ENCODE measurements at places on chromosomes 13 and 19.

GRCh38 chr19:13478576-13478975, 27.7 kb downstream of the CACNA1A start:
- DNase-seq = no peak

DNA sequence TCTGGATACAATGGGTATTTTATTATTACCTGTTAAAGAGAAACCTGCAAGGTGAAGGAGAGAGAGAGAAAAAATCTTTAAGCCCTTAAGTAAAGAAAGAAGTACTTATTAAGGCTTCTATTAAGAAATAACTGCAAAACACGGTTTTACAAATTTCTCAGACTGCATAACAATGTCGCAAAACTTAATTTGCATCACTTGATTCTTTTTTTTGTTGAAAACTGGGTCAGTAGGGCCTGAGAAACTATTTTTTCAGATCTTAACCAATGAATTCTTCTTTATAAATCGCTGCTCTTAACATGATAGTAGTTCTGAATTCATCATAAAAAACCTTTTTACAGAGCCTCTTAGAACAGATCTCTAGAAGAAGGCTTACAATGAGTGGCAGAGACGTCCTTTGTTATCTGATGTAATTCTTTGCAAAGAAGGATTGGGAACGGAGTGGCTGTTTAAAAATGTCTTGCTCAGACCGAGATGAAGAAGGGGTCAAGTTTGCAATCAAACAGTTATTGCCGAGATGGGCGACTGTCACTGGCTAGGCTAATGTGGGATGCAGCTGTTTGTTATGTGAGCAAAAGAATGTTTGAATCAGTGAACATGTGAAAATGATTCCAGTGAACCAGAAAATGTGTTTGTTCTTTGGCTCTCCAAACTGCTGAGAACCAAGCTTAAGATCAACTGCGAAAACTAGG, 76.3 kb downstream of the ZNF536 start:
- DNase-seq = no peak

GRCh38 chr19:1076951-1077350, 10.0 kb downstream of the ARHGAP45 start:
- peak; percentile 89 for DNase-seq

GRCh38 chr19:49665351-49666119, at the start of the genes BCL2L12 and IRF3:
Gene BCL2L12 (plus strand): TSS chr19:49665933. CDS start chr19:49666693, 760 bp downstream.
Gene IRF3 (minus strand): TSS chr19:49665857. CDS start chr19:49664838, 1,019 bp downstream.
- DNase-seq = peak; percentile 97

DNA sequence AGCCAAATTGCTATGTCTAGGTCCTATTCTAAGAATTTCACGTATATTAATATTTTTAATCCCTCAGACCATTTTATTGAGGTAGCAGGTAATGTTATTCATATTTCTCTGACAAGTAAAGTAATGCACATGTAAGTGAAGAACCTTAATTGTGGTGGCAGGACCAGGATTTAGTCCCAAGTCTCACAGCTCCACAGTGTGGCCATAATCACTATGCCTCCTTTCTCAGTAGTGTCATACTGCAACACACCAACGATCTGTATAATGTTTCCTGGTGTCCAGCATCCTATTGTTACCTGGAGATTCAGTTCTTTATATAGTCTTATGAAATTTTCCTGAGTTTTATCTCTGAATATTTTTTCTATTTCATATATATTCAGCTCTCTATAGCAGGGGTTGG, 340.3 kb downstream of the OLFM4 start:
- DNase-seq = no peak

- no peak for DNase-seq
These were observed 133.2 kb downstream of the VWA8 start for GRCh38 chr13:41827507-41828213.

- peak; percentile 67 for DNase-seq
These were observed 5.2 kb downstream of the LCP1 start for GRCh38 chr13:46176756-46177155.

DNA sequence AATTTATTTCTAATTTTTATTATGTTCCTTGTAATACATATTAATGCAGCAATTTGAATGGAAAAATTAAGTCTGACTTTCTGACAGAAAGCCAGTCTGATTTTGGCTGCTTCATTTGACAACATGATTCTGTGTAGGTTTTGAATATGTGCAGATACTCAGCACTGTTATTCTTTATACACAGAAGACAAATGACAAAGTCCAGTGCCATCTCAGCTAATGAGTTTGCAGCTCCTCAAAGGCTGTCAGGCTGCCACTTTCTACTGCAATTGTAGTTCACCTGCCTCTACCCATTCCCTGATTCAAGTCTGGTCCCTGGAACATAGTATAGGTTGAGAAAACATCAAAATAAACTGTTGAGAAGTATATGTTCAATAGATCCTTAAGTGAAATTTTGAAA, 2.9 kb upstream of the CHAMP1 start:
- DNase-seq = no peak

DNA sequence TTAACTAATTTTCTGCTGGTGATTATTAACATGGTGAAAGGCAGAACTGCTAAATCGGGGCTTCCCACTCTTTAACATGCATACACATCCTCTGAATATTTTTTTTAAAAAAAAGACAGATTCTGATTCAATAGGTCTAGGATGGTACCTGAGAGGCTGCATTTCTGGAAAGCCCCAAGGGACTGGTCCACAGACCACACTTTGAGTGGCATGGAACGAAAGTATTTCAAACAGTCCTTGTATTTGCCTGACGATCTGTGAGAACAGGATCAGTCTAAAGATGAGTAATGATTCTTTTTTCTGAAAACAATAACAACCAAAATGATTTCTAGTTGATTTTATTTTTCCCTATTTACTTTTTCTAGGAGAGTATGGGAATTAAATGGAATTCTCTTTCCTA, 16.7 kb upstream of the SPART start:
- no peak for DNase-seq

DNA sequence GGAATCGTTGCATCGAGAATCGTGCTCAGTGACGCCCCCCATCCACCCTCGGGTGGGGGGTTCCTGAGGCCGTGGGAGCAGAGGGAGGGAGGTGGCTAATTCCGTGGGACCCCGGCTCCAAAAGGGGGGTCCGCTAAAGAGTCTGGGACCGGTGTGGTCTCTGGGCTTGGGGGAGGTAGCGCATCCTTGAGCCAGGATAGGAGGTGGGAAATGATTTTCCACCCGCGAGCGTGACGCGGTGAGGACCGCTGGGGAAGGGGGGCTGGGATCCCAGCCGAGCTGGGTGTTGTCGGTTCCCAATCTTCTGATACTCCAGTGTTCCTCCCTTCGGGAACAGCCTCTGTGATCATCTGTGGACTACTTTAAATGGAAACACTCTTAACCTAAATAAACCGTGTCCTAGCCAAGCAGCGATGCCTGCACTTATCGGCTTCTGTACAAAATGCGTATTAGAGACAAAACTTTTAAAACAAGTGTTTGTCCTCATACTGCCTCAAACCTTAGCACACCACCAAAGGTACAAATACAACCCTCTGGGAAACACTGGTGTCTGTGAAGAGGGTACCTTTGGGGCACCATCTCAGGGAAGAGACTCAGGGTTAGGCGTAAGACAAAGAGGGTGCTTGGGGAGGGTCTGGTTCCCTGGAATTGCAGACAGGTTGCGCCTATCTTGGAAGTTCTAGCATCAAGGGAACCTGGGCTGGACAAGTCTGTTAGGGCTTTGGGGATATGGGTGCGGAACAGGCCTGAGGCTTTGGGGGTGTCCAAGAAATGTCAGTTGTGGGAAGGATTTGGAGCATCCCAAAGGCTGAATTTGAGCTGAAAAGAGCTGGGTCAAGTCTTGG, 16.0 kb downstream of the KCNC3 start:
- DNase-seq = no peak

GRCh38 chr13:95533545-95534160, 18.9 kb upstream of the CLDN10 start:
- DNase-seq = no peak

DNA sequence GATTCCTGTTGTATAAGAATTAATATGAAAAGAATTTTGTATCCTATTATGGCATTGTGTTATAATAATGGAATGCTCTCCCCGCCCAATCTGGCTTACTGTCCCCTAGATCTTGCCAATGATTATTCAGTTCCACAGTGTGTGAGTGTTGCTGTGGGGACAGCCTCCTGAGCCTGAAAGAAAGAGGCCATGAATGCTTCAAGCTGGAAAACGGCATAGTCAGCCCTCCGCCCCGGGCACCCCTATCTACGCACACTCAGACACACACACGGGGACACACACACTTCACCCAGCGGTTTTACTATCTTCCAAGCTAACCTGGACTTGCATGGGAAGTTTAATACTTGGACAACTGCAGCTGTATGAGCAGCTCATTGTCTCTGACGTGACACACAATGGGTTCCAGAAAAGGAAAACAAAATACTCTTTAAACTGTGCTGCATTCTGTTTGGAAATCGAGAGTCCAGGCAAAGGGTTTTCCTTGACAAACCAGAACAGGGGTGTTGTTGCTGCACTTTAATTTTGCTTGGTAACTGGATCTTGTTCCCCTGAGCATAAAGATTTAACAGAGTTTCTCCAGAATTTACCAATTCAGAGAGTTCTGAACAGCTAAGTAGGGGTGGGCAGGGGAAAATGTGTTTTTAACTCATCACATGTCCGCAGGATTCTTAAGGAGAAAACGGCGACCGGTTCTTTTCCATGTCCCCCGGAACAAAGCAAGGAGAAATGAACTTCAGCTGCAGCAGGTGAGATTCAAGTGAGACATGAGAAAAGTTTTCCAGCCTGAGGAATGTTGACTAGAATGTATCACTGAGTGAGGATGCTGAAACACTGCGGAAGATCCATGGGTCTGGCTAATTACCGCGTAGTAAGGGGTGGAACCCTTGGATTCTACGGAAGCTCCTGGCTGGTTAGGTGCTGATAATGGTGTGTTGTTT, 472.9 kb downstream of the FOXO1 start:
- no peak for DNase-seq

DNA sequence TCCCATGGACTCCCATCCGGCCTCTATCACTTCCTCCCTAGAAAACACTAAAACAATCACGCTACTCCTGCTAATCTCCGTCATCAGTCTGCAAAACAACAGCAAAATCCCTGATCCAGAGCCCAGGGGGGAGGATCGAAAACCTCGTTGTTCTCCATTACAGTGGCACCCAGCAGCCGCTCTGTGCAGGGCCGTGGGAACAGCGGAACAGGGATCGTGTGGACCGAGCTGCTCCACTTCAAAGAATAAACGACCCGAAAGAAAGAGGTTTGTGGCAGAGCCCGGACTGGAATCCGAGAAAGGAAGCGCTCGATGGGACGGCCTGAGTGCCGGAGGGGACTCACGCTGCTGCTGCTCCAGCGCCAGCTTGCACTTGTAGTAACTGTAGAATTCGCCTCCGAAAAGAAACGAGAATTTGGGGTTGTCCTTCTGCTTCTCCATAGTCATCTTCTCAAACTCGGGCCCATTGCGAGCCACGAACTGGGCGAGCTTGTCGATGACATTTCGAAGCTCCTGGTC, 652 bp downstream of the CHERP start:
- no peak for DNase-seq

DNA sequence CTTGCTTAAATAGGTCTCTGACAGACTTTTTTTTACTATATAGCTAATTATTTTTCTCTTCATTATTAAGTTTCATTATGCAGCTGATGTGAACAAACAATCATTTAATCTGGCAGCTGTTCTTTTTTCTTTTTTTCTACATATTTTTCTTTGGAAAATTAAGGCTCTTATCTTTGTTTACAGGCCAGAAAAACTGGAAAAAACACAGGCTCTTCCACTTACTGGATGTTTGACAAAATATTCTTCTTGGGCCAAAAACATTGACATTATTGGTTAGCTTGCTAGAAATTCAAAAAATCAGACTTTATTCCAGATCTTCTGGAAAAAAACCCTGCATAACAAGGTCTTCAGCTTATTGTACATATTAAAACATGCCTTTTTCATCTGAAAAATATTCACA, 15.7 kb downstream of the ZNF66 start:
- no peak for DNase-seq

- DNase-seq = no peak
These were observed 1.4 kb downstream of the BRD4 start for GRCh38 chr19:15330801-15331418.

GRCh38 chr19:56321989-56322440, 7.4 kb upstream of the ZSCAN5A start:
- no peak for DNase-seq

DNA sequence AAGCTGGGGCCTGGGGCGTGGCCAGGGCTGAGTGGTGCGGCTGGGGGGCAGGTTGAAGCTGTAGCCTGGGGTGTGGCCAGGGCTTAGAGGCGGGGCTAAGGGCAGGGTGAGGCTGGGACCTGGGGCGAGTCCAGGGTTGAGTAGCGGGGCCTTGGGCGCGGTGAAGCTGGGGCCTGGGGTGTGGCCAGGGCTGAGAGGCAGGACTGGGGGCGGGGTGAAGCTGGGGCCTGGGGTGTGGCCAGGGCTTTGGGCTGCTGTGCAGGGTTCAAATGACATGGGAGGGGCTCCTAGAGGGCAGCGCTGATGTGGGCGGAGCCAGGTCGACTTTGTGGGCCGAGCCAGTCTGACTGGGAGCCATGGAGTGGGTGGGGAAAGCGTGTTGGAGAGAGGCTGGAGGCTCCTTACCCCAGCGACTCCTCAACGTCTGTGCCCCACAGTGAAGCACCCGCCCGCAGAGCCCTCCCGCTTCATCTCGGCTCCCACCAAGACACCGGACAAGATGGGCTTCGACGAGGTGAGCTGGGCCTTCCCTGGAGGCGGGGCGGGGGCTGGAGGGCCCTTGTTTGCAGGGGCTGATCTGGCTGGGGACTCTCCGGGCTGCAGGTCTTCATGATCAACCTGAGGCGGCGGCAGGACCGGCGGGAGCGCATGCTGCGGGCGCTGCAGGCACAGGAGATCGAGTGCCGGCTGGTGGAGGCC, 21.5 kb downstream of the COLGALT1 start:
- no peak for DNase-seq

DNA sequence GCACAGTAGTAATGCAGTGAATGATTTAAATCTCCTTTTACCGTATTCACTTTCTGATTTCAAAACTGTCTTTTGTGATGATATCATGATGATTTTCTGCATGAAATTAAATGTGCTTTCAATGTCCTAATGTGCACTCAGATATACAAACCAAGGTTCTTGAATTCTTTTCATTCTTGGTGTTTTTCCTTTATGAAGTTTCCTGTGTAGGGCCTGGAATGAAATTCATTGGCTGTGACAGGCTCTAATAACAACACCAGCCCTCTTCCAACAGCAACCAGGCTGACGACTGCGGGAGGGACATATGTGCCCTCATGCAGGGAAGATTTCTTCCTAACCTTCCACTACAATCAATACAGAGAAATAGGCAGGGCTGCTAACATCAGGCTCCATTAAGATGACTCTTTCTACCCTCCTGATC, 1052.0 kb downstream of the DIAPH3 start:
- DNase-seq = no peak

DNA sequence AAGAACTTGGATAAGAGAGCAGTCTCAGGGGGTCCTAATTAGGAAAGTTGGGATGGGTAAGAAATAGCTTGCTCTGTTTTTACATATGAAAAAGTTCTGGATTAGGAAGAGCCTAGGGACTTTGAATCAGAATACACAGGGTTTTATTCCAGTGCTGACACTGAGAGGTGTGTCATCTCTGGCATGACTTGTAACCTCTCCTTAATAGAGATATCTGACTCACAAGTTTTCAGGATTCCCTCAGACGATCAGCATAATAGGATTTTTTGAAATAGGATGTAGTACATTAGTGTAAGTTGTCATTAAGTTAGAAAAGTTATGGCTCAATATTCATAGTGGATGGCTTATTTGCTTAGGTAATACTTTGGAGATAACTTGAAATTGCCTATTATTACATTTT, 555.2 kb upstream of the MIR17HG start:
- DNase-seq = no peak

Data from T-helper 2 cell (primary cell).